H1 (cell line): ENCODE measurements at places on chromosomes 11 and 22.

- DNase-seq, result no peak
These were observed 11.8 kb downstream of the PNPLA5 start for GRCh38 chr22:43879901-43880540.

DNA sequence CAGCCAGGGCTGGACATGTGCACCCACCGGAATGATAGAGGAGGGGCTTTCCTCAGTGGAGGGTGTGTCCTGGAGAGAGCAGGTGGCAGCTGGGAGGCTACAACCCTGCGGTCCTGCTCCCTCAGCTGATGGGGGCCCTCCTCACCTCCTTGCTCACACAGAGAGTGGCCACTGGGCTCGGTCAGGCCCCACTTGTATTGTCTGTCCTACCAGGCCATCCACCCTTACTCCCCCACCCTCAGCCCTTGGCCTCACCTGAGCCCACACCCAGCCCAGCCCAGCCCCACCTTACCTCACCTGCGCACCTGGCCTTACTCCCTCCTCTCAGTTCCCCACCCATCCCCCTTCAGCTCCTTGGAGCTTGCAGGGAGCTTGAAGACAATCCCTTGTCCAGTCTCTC, 3.1 kb downstream of the TRPM5 start:
- no peak for DNase-seq

- DNase-seq, result no peak
These were observed 242.0 kb downstream of the TENM4 start for GRCh38 chr11:79198898-79199250.

DNA sequence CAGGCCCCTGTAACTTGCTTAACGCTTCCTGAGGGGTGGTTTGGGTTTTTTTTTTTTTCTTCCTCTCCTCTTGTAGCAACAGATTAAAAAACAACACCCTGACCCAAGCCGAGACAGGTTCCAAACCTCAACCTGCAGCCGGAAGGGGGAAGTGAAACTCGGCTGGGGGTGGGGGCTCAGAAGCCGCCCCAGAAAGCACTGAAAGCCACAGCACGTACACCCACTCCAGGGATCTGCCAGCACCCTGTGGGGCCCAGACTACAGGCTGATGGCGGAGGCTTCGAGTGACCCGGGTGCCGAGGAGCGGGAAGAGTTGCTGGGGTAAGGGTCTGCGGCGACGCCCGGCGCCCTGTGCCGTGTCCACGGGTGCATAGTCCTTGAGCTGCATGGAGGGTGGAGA, at the start of gene LSP1:
Gene LSP1 (plus strand): TSS at position 208 of the 400 bp plus-strand sequence. CDS start 61 bp downstream, at position 269.
- DNase-seq, result no peak

DNA sequence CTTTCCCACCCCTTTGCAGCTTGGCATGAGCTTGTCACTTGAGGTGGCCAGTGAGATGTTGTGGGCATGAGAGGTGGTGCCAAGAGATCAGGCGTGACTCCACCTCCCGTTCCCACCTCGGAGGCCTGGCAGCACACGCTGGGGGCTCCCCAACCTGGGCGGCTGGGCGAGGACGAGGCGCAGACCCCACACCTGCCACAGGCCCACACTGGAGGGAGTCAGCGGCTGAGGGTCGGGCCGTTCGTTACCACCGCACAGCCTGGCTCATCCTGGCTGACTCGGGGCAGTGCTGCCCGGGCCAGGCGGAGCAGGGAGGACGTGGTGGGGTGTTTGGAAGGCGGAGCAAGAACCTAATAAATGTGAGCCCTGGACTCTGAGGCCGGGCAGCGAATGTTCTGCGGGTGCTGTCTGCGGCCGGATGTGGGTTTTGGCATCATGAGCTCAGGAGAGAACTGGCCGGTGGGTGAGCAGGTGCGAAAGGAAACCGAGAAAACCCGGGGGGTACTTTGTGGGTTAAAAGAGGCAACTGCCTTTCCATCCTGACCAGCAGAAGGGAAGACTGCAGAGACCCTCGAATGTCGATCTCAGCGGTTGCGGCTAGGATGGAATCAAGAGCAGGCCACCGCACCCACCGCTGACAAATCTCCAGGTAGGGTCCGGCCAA, 10.2 kb upstream of the IFITM3 start:
- DNase-seq, result no peak

- no peak for DNase-seq
These were observed 12.0 kb downstream of the SART1 start for GRCh38 chr11:65973439-65974110.
